Suprapubic skin (tissue), 4 donors: ENCODE measurements at places on chromosomes 1 and 21.

DNA sequence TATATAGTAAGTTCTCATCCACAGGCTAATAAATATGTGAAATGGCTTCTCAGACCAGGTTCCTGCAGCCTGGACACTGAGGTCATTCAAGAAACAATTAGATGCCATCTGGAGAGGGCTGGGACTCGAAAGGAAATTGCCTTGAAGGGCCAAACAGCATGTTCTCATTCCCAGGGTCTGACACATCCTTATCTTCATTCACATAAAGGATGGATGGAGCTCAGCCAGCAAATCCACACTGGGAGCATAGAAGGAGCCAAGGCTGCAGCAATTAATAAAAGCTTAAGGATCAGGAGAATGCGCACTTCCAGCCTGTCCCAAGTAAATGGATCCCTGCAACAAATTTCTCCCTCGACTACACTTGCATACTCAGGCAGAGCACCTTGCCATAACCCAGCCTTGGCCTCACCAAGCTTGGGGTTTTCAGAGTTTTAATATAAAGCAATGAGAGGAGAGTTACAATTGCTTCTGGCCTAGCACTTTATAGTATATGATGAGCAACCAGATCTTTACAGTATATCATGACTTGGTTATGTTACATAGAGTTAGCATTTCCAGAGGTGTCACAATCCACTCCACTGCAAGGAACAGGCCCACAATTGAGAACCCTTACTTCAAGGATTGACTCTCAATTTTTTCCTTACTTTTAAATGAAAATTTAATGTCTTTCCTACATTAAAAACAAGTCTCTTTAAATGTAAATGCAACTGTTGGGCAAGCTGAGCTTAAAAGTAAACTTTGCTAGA lies 55.9 kb downstream of the BCAR3 start:
- DNase-seq = no peak

GRCh38 chr1:179047636-179047997 lies 21.9 kb downstream of the FAM20B start:
- DNase-seq = no peak

- DNase-seq = no peak
Measured at GRCh38 chr1:159274631-159275030, 27.5 kb upstream of the FCER1A start.

DNA sequence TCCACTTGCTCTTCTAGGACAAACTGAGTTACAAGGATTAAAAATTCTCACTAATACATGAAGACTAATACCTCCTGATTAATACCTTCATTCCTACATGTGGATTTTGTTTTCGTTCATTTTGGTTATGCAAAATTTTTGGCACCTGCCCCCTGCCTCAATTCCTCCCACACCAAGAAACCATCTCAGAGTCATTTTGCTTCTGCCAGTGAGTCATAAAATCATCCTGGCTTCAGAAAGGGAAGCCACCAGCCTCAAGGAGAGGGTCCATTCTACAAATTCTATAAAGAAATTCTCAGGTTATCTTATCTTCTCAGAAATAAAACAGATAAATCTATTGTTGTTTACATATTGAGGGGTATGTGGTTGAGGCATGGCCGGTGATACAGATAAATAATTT lies 103.2 kb upstream of the COA6 start:
- no peak for DNase-seq

DNA sequence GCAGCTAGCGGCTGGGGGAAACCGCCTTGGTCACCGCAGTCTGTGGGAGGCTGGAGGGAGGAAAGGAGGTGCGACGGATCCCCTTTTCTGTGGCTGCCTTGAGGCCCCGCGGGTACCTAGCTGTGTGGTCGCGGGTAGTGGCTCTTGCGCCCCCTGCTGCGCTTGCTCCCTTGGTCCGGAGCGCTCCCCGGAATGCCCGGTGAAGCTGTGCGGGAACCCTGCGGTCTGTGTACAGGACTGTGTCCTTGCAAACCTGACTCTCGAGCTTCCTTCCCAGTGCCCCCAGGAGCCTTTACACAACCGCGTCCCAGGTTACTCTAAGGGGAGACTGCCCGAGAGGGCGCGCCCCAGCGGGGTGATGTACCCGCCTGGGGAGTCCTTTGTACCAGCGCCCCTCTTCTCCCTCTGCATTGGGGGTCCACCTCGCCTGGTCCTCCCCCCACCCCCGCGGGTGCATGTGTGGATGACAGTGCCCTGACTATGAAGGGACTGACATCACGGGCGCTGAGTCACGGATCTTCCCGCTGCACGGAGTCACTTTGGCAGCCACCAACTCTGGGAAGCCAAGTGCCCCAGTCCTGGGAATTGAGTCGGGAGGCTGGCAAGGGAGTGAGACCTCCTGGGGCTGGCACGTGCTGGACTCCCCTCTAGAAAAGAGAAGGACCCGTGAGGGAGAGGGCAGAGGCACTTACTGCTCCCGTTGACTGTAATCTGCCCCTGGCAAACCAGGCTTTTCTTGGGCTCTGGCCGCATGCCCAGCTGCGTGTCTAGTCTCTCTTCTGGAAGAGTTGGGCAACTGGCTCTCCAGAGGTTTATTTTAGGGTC lies 816 bp downstream of the IL6R start:
- peak; percentile 93 for DNase-seq

DNA sequence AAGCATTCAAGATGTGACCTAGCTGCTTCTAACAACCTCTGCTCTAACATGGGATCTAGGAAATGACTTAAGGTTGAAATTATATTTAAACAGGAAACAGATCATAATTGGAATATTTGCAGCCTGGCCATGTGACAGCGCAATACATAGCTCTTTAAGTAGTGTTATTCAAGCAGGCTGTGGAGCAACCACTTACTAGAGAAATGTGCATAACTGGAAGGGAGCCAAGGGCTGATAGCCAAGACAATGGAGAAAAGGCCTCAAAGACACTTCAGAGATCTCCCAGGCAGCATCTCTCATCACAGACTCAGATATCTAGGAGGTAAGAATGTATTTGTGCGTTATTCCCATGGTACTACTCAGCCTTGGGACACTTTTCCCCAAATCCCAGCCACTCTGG lies 823.0 kb upstream of the PRMT6 start:
- DNase-seq = no peak

DNA sequence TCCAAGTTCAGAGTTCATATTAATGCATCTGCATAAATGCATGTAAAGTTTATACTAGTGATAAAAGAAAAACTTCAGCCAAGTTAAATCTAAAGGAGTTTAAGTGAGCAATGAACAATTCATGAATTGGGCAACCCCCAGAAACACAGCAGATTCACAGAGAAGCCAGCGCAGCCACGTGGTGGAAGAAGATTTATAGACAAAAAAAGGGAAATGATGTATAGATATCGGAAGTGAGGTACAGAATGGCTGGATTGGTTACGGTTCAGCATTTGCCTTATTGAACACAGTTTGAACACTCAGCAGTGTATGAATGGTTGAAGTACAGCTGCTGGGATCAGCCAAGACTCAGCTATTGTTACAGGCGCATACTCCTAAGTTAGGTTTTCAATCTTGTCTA lies 5.7 kb downstream of the AK5 start:
- no peak for DNase-seq

GRCh38 chr1:997993-998744 lies 1.7 kb downstream of the HES4 start:
- DNase-seq = peak; percentile 64

GRCh38 chr1:228955691-228956090 lies 220.4 kb downstream of the RHOU start:
- no peak for DNase-seq

DNA sequence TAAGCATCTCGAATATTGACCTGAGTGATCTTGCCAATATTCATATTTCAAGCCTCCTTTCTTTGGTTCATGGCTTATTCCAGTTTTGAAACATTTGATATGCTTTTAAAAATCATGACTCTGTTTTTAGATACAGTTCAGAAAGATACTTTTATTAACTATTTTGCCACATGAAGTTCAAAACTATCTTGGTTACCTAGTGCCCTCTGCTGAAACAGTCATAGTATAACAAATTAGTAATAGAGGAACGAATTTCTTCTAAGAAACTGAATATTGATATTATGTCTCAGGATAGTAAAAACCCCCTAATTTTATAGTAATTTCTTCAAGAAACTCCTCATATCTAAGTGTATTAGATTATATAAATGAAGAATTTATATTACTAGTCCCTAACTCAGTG lies 52.6 kb upstream of the RC3H1 start:
- DNase-seq = no peak

- no peak for DNase-seq
Measured at GRCh38 chr21:35172231-35172630, 123.1 kb upstream of the RUNX1 start.

- peak; percentile 95 for DNase-seq
Measured at GRCh38 chr21:41678924-41679318, 87.9 kb downstream of the RIPK4 start.

- DNase-seq = no peak
Measured at GRCh38 chr1:156749419-156750118, 1.9 kb downstream of the HDGF start.

- DNase-seq = no peak
Measured at GRCh38 chr1:65435987-65436386, 15.5 kb downstream of the LEPR start.

- DNase-seq = no peak
Measured at GRCh38 chr1:177771688-177772087, 198.2 kb downstream of the SEC16B start.

- no peak for DNase-seq
Measured at GRCh38 chr1:7534061-7534825, 236.9 kb upstream of the VAMP3 start.
